Glomerular endothelial cell (primary cell): ENCODE measurements at places on chromosomes 4 and X.

DNA sequence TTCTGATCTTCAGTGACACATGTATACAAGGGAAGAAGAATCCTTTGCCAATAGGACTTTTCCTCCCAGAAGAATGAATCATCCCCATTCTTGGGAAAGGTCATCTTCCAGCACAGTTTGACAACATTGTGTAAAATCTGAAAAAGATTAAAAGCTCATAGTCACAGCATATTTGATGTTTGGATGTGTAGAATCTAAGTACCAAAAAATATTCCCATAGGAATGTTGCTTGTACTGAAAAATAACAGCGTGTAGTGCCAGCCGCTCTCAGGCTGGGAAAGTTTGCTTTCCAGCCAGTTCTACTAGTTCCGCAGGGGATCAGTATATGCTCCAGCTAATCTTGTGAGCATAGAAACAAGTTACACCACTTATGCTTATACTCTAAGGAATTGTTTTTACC lies 74.7 kb upstream of the IL13RA1 start:
- no peak for DNase-seq

DNA sequence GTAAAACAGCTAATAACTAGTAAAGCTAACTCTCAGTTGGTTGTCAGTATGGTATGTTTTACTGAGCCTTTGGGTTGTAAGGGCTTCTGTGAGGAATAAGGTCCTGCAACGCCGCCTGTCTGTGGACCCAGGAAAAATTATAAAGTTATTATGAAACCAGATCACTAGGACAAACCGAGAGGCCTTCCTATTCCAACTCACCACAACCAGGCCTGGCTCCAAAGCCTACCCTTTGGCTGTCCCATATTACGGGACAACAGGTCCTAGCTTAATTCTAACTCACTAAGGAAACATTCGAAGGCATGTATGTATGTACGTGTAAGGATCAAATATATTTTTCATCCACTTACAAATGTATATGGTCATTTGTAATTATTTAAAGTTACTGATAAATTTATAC lies 1.4 kb downstream of the ANKRD17 start:
- DNase-seq, result peak; percentile 78

DNA sequence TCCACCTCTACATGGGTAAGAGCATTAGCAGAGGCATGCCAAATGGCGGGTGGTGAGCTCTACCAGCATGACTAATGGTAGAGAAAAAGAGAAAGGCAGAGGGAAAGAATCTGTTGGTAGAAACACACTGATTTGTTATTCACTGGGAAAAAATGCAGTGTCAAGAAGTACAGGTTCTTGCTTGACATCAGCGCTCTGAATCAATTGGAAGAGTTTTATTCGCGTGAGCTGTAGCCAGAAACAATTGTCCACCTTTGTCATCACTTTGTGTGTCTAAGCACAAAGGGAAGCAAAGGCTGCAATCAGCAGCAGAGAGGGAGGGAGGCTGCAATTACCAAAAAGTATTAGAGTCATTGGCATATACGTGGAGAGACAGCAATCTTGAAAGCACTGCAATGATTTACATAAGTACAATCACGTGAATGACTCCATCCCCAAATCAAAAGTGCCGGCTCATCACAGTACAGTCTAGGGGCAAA lies 67.7 kb upstream of the HS3ST1 start:
- DNase-seq, result no peak

DNA sequence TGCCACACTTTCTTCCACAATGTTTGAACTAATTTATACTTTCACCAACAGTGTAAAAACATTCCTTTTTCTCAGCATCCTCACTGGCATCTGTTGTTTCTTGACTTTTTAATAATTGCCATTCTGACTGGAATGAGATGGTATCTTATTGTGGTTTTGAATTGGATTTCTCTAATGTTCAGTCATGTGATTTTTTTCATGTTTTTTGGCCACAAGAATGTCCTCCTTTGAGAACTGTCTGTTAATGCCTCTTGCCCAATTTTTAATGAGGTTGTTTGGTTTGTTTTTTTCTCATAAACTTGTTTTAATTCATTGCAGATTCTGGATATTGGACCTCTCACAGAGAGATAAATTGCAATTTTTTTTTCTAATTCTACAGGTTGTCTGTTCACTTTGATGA lies 1195.2 kb downstream of the TECRL start:
- DNase-seq, result no peak

GRCh38 chr4:41678086-41678816 lies 70.3 kb downstream of the PHOX2B start:
- DNase-seq, result no peak

DNA sequence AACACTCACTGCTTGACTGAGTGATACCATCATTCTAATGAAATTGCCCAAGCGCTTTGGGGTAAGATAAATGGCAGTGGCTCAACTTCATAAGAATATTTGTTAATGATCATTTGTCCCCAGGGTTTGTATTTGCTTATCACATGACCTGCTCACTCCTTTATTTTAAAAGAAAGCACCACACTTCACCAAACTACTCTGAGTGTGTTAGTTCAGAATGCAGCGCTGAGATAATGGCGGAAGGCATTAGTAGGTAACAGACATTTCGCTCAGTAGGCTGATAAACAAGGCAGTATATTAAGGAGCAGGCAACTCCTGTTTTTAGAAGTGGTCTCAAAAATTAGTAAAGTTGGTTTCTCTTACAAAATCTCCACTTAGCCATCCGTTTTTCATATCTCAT lies 1.6 kb downstream of the SNX25 start:
- no peak for DNase-seq

- DNase-seq, result no peak
Observed at GRCh38 chr4:8697826-8698225, 105.3 kb downstream of the CPZ start.

DNA sequence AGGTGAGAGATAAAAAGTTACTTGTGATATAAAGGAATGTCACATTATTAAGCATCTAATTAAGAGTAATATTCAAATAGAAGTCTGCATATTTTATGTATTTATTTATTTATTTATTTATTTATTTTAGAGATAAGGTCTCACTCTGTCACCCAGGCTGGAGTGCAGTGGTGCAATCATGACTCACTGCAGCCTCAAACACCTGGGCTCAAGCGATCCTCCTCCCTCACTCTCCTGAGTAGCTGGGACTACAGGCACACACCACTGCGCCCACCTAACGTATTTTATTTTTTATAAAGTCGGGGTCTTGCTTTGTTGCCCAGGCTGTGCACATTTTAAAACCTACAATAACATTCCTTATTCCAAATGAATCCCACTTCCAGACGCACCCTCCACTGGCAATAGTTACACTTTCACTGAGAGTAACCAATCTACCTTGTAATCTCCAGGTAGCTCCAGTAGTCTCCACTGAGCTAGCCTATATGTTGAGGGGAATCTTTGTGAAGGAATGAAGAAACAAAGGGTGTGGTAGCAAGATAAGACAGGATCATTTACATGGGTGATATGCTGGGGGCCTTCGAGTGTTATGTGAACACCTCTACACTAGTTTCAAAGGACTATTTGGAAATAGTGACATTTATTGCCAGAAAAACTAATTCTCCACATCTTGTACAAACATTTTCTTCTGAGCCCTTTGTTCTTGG lies 11.9 kb downstream of the SH3D19 start:
- DNase-seq, result no peak

GRCh38 chrX:10508891-10509290 lies 111.5 kb downstream of the MID1 start:
- DNase-seq, result no peak

- DNase-seq, result no peak
Observed at GRCh38 chr4:98508829-98509598, 149.4 kb downstream of the TSPAN5 start.

GRCh38 chr4:77820649-77821561 lies 1.7 kb upstream of the CNOT6L start:
- no peak for DNase-seq

DNA sequence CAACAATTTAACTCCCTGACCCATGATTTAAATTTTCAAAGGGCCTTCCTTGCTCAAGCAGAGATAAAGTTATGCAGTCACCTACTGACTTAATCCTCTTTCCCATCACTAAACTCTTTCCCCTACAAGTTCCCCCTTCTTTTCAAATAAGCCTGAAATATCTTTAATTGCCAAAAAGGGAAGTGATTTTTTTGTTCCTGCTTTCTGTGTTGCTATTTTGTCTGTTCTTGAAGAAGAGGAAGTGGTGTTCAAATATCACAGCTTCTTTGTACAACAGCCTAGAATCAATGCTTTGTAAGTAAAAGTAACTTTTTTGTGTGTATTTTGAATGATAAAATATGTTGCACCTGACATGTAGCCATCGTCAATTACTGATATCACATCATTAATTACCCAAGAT lies 595.9 kb downstream of the CENPC start:
- no peak for DNase-seq

GRCh38 chr4:143486314-143486713 lies 27.2 kb upstream of the SMARCA5 start:
- DNase-seq, result no peak

- DNase-seq, result no peak
Observed at GRCh38 chrX:150587585-150588503, 19.4 kb downstream of the MTM1 start.

DNA sequence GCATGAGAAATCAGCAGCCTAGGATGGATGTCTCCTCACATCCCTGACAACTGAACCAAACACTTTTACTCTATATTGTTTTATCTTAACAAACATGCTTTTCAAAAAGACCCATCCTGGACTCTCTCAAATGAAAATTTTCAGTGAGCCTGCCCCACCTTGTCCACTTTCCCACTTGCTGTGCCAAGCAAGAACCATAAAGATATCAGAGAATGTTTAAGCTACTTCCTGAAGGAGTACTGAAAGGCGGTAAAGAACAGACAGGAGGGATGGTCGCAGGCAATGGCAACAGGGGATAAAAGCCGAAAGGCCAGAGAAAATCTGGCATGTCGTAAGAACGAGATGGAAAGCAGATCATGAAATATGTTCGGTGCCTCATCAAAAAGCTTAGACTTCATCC lies 10.5 kb downstream of the APBB2 start:
- no peak for DNase-seq

GRCh38 chr4:118270492-118270891 lies 82.3 kb downstream of the PRSS12 start:
- DNase-seq, result peak; percentile 44
